ENCODE measurements at places on chromosomes 3 and 15.

DNA sequence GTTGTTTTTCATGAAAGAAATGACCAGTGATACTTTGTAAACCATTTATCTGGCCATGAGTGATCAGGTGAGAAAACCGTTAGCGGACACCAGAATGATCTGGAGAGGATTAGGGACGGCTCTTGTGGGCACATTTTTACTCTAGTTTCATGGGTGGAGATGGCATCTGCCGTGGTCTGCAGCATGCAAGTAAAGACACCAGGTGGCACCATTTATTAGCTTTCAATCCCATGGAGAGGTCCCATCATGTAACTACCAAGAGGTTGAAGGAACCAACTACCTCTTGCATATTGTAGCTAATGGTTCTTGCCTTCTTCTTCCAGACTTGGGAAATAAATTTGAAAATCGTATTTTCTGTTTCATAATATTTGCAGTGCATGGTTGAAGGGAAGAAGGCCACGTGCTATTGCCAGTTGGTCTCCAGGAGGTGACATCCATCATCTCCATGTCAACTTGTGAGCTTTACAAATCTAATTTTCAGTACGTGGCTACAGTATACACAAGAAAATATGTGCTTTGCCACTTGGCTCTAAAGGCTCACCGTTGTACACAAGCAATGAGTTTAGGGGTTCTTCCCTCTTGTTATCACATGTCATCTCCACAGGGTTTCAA, 1.5 kb upstream of the MAPKBP1 start:
- DNase-seq = peak; percentile 39

DNA sequence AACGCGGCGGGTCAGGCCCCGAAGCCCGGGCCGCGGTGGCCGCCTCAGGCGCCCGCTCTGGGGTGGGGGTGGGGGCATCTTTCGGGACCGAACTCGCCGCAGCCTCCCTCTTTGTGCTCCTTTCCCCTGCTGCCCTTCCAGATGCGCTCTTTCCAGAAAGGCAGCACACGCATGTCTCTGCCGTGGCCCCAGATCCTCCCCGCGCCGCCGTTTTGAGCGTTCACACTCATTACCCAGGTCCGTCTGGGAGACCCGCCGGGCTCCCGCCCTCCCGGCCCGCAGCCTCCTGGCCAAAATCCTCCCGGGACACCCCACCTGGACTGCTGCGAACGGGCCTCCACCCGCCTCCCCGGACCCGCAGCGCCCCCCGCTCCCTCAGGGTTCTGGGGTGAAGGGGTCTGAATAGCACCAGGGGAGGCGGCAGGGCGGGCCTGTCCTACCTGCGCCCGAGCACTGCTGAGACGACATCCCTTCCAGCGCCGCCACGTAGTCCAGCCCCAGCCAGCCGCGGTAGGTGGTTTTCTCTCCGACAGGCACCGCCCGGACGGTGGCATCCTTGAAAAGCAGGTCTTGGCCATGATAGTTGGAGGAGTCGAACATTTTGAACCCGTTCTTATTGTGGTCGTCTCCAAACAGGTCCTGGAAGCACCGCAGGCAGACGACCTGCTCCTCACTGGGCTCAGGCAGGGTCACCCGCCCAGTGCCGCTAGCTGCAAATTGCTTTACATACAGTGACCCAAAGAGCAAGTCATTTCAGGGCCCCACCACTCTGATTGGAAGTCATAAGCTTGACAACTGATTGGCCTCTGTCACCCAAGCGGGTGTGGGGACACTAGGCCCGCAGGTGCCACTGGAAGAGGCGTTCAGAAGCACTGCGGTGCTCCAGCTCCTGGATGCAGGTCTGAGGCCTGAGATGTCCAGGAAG, 25.9 kb downstream of the MELTF start:
- no peak for DNase-seq

DNA sequence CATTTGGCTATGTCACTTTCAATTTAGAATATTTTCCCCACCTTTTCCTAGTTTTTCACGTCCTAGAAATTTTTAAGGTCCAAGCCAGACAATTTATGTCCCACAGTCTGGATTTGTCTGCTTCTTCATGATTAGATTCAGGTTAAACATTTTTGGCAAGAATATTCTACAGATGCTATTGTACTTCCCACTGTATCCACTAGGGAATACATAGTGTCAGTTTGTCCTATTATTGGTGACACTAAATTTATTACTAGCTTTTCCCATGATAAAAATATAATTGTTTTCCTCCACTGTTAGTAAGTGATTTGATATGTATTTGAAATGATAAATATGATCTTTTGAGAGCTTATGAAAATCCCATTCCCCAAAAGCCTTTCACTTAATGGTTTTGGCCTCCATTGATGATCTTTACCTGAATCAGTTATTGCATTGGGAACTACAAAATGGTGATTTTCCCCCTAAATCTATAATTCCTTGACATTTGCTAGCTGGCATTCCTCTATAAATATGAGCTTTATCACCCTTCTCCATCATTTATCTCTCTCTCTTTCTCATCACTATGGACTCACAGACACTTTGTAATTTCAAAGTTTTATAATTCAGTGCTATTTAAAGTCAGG, 8.3 kb downstream of the ARL14 start:
- DNase-seq = no peak

- DNase-seq = no peak
These were observed 5.2 kb upstream of the CDAN1 start for GRCh38 chr15:42742149-42742548.

GRCh38 chr3:178203650-178204049, 332.6 kb upstream of the KCNMB2 start:
- no peak for DNase-seq

DNA sequence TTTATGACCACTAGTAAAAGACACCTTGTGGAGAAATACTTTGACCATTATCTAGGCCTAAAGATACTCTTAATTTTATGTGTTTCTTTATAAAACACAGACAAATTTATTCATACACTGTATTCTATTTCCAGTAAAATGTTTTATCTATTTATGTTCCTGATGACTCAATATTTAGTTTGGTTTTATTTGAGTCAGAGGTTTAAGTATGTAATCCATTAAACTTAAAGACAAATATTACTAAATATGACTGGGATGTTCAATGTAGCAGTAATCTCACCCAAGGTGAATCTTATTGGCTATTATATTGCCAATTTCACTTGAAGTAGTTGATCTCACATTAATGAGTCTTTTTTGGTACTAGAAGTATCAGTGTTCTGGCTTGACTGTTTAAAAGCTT, 799.7 kb downstream of the CADM2 start:
- DNase-seq = no peak

GRCh38 chr3:69490971-69491370, 105.1 kb upstream of the FRMD4B start:
- DNase-seq = no peak

DNA sequence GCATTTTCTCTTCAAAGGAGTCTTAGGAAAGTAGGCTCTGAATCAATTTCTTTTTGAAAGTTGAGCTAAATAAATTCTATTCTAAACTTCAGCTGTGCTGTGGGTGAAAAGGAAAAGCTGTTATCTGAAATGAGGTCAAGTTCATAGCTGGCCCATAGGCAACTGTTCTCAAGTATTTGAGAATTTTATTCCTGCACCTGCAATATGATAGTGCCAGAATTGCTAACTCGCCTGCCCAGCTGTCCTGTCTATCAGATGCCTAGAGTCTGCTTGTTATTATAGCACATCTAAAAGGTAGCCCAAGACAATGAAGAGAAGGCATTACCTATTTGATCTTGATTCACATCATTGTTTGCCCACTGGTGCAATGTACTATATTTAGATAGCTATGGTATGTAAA, 798.7 kb downstream of the DIPK2A start:
- no peak for DNase-seq

DNA sequence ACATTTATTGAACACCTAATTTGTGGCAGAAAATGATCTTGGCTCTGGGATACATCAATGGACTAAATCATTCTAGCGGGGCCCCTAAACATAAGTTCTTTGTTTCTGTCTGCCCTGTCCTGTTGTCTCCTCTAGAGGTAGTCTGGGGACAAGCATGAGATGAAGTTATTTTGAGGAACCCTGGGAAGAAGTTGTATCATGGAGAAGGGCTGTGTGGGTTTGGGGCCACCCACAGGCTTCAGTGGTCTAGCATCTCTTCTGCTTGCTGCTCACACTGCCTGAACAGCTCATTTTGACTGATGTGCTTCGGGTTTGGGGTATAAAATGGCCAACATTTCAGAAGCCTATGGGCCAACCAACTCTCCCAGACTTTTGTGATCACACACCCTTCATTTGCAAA, 50.3 kb upstream of the OSBPL11 start:
- no peak for DNase-seq

GRCh38 chr3:181660337-181660736, 51.4 kb upstream of the SOX2 start:
- DNase-seq = no peak

DNA sequence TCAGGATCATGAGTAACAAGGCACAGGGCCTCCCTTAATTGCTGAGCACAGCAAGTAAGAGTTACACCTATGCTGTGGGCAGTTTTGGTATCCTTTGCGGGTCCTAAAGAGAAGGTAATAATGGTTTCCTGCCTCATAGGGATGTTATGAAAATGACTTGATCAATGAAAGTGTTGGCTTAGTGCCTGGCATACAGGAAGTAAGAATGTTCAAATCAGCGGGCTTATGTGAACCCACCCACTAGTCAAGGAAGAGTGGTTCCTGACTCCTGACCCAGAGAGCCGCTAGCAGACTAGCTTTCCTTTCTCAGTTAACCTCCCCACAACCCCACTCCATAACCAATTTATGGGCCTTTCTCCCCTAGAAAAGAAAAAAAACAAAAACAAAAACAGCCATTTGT, 5.2 kb upstream of the ADAMTS9 start:
- no peak for DNase-seq

DNA sequence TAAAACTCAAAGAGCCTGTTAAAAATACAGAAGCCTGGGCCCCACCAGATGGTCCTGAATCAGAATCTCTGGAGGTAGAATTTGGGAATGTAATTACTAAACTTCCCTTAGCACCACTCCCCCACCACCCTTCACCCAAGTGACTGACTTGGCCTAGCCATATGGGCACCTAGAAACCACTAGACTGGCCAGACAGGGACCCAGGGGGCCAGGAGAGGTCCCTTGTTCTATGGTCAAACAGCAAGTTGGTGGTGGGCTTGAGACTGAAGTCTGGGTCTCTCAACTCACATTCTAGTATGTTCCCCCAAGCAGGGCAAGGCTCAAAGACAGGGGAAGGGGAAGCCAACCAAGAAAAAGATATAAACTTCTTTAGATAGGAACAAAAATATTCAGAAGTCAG, 301.5 kb upstream of the TLE3 start:
- DNase-seq = no peak

DNA sequence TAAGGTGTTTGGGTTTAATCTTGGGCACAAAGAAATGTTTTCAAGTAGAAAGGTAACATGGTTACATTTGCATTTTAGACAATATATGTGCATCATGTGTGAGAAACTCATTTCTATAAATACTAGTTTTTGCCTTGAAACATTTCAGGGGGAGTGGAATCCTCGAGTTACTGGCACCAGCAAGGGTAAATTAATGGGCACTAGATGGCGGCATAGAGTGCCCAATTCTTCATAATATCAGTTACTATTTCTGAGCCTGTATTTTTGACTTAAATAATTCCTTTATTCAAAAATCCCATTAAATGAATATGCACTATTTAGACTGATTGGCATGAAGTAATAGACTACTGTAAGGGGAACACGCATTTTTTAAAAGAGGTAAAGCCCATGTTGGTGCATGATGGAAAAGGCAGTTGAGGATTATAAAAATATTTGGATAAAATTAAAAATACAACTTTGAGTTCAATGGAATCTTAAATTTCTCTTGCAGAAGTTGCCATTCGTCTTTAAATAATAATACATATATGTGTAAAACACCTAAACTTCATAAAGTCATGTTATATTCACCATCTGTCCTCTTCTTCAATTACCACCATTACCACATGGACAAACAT, 106.3 kb downstream of the ZBTB20 start:
- peak; percentile 18 for DNase-seq

DNA sequence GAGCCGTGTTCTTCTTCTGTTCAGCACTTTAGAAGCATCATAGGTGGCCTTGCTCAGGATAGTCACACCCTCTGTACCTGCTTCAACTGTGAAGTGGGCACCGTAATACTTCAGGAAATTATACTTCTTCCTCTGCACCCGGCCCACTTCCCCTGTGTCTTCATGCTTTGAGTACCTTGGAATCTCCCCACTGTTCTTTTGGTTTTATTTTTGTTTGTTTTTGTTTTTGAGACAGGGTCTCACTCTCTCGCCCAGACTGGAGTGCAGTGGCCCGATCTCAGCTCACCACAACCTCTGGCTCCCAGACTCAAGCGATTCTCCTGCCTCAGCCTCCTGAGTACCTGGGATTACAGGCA, 1.7 kb downstream of the P2RY14 start:
- no peak for DNase-seq

DNA sequence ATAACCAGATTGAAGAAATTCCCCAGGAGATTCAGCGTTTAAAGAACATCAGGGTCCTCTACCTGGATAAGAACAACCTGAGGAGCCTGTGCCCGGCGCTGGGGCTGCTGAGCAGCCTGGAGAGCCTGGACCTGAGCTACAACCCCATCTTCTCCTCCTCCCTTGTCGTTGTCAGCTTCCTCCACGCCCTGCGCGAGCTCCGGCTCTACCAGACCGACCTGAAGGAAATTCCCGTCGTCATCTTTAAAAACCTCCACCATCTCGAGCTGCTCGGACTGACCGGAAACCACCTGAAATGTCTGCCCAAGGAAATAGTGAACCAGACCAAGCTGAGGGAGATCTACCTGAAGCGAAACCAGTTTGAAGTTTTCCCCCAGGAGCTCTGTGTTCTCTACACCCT, 9.4 kb upstream of the LRRC34 start:
- DNase-seq = no peak

GRCh38 chr15:72156928-72157327, 38.7 kb downstream of the SENP8 start:
- no peak for DNase-seq

GRCh38 chr15:58977887-58978286, 9.6 kb upstream of the RNF111 start:
- no peak for DNase-seq

DNA sequence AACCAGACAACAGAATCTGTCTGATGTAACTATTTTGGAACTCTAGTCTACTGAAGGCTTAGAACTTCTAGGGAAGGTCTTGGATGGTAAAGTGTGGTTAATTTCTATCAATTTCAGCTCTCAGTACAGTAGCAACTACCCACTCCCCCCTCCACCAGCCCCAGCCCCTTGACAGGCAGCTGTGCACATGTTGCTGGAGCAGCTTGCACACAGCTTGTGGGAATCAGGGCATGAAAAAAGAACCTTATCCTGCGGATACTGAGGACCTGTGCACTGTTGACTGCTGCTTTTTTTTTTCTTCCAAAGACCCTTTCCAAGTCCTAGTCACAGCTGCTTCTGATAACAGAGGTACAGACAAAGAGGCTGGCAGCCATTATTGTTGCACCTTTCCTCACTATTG, 81.5 kb upstream of the UBP1 start:
- no peak for DNase-seq

DNA sequence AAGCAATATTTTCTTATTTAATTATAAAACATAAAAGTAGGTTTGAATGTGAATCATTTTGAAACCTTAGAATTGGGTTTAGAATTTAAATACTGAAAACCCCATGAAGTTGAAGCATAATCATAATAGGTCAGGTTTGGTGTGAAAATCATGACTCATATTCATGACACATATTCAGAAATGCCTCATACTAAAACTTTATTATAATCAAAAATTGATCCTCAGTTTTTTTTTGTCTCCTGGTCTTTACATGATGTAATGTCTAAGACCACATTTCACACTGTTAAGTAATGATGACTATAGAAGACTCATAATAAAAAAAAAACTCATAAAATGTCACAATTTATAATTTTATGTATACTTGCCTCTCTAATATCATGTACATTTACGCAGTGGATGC, 190.4 kb downstream of the FOXP1 start:
- no peak for DNase-seq

Data from activated T-cell treated with anti-CD3 and anti-CD28 coated beads for 4 hours (primary cell).